ENCODE measurements at places on chromosomes 2 and 18.

DNA sequence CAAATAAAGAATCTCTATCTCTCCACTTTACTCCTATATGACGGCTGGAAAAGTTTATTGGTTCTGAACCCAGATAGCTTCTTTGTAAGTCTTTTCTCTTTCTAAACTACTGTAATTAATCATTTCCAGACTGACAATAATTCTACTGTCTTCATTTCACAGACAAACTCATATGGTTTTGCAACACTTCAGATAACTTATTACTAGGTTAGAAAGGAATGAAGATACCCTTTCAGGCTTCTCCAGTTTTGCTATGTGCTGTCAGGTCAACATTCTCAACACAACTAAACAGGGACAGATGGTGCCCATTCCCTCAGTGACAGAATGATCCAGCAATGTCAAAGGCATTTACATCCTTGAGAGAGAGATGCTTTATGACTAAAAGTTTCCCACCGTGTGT, 198.5 kb upstream of the ITGA4 start:
- DNase-seq: no peak

DNA sequence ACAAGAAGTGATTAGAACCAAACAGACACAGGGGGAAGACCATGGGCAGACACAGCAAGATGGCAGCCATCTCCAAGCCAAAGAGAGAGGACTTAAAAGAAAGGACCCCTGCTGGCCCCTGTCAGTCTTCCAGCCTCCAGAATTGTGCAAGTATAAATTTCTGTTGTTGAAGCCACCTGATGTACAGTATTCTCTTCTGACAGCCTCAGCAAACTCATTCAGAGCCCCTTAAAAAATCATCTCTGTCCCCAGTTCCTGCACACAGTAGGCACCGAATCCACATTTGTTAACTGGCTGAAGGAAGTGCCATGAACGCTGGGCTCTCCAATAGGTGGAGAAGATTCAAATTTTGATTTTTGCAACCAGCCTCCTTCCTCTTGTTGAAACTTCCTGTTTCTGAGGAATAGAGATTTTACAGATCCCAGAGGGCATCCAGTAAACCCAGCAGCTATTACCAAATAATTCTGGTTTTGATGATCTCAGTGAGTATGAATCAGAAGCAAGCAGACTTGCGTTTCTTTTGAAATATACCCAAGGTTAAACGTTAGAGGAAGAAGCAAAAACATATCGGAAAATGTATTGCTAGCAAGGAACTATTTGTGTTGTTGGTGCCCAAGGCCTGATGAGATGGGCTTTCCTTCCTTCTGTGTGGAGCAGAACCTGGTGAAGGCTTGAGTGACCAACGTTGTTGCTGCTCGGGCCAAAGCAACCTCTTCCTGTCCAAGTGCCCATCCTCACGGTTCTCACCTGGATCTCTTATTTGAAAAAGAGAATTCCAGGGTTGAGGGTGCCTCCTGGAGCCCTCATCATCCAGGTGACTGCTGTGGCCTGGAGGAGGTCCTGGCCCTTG, 47.7 kb upstream of the PLB1 start:
- DNase-seq: peak; percentile 18

DNA sequence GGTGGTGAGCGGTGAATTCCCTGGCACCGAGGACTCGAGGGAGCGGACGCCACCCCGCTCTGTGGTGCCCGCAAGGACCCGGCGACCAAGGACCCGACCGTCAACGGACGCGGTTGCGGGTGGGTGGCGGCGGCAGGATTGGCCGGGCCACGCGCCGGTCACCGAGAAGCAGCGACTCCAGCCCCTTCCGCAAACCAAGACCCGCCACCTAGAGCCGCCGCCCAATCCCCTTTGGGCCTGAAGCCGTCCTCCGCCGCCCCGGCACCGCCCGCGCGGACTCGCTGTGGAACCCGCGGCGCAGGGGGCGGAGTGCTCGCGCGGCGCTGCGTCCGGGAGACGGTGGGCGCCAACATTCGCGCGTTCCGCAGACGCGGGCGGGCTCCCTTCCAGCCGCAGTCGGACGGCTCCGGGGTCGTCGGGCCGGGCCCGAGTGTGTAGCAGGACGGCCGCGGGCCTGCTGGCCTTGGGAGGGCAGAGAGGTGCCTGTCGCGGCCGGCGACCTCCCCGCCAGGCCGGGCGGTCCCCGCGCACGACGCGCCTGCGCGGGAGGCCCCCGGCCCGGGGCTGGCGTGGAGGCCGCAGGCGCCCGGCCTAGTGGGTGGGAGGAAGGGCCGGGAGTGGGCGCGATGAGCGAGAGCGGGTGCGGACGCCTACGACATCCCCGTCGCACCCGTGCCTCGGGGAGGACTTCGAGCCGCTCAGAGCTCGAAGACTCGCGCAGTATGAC, at the start of the genes FAM228B and PFN4:
TSS of gene FAM228B (plus strand) at position 275 of the 727 bp plus-strand sequence. CDS start 893 bp downstream, outside the sequence.
TSS of gene PFN4 (minus strand) at position 140 of the 727 bp plus-strand sequence. CDS start 799 bp downstream, outside the sequence.
- DNase-seq: peak; percentile 80

- no peak for DNase-seq
These were observed 16.1 kb downstream of the NCK2 start for GRCh38 chr2:105760639-105761337.

GRCh38 chr2:133496501-133497269, 71.6 kb downstream of the NCKAP5 start:
- no peak for DNase-seq

- DNase-seq: no peak
These were observed 55.2 kb downstream of the ANKRD12 start for GRCh38 chr18:9191658-9192256.

DNA sequence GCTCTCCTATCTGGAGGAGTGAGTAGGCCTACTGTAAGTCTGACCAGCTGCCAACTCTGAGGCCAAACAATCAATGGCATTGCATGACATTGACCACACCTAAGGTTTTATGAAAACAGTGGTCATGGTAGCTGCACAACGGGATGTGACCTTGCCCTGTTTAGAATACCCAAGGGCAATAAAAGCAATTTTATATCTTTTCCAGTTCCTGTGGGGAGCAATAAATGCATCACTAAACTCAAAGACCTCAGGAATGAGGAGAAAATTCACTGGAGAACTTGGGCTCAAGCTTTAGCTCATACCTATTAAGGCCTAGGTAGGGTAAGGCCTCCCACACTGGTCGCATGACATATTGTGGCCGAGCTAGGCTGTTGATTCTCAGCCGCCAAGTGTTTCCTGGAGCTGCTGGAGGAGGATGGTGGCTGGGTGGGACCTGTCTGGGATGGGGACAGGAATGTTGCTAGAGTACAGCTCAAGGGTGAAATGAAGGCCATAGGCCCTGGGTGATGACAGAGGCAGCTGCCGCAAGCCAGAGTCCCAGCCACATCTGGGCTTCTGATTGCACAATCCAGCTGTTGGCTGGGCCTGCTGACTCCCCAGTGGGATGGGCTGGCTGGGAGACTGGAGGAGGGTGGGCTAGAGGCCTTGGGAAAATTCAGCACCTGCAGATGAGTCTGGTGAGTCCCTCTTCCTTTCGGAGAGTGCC, 313.7 kb downstream of the CYP26B1 start:
- no peak for DNase-seq

DNA sequence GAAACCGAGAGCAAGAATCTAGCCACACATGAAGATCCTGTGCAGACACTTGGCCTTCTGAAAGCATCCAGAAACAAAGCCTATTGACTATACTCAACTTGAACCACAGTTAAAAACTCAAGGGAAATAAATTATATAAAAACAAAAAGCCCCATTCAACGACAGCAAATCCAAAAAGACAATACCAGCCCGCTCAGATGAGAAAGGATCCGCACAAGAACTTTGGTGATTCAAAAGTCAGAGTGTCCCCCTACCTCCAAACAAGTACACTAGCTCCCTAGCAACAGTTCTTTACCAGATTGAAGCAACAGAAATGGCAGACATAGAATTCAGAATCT, 163.2 kb downstream of the WDPCP start:
- no peak for DNase-seq

DNA sequence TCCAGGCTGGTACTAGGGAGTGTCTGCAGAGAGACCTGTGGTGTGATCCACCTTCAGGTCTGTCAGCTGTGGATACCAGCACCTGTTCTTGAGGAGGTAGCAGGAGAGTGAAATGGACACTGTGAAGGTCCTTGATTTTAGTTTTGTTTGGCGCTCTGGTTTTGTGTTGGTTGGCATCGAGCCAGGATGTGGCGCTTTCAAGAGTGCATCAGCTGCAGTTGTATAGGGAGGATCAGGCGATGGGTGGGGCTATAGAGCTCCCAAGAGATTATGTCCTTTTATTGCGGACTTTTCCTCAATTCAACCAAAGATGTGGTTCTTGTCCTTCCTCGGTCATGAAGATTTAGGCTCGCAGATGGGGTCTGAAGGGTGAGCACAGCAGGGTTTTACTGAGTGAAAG, 37.5 kb downstream of the SLC39A10 start:
- DNase-seq: no peak

- no peak for DNase-seq
These were observed 152.1 kb upstream of the ID2 start for GRCh38 chr2:8529706-8530277.

- no peak for DNase-seq
These were observed 98.5 kb downstream of the SMAD7 start for GRCh38 chr18:48852292-48852691.

Measured in activated CD4-positive, alpha-beta T cell treated with anti-CD3 and anti-CD28 coated beads, Interleukin-2, amount 50 U/mL, for 48 hours (primary cell).